Psoas muscle (tissue), 8 donors: ENCODE measurements at places on chromosomes 2 and 18.

GRCh38 chr2:205655779-205656456 lies 26.4 kb upstream of the NRP2 start:
- DNase-seq: no peak

DNA sequence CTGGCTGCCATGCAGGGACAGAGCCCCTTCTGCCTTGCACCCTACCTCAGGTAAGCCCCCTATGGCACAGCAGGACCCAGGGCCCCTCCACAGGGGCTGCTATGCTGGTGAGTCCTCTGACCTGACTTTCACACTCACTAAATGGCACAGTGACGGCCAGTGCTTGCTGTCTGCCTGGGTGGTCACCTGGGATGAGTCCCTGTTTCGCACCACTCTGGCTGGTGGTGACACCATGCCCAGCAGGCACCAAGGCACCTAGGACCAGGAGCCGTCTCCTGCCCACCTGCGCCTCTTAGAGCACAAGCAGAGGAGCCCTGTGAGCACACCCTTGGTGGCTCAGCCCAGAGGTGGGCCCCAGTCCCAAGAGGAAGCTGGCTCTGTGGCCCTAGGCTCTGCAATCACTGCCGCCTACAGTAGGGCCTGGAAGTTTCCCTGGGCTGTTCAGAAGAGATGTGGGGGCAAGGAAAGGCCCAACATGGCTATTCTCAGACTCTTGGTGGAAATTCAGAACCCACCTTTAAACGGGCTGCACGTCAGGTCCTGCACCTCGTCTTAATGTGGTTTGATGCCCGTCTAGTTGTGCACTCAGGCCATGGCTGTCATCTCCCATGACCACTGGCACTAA lies 96.0 kb downstream of the PLB1 start:
- no peak for DNase-seq

DNA sequence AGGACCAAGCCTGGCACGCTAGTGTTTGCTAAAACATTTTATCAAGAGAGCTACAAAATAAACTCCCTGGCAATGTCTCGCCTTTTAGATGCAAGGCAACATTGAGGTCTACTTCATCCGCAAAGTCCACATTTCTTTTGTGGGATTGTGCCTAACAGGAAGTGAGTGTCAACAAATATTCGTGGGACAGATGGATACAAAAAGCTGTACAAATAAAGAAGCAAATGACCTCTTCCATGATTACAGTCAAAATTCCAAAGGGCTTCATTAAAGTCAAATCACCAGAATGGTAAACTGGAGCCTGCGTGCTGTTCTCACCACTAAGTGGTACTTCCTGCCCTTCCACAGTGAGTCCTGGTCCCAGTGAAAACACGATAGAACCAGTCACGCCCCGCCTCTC lies 40.4 kb downstream of the L3MBTL4 start:
- no peak for DNase-seq

DNA sequence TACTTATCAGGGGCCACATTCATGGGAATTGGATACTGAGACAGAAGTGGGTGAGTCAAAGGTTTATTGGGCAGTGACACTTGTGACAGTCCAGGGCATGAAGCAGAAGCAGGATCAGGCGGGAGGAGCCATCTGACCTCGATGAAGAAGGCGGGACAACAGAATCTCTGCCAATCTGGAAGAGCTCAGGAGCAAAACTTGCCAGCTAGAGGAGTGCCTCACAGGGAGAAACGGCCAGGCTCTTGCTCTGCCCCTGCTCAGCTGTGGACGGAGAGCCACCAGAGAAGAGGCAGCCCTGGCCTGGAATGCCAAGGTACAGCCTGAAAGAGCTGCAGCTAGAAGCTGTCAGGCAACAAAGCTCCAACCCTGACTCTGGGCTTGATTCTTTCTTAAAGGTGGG lies 16.9 kb downstream of the DAW1 start:
- DNase-seq: no peak

GRCh38 chr2:26279886-26280285 lies 35.1 kb downstream of the HADHB start:
- DNase-seq: no peak

GRCh38 chr18:58908006-58908405 lies 43.3 kb downstream of the ZNF532 start:
- no peak for DNase-seq

- no peak for DNase-seq
Measured at GRCh38 chr2:175553910-175554309, 372.4 kb upstream of the ATP5MC3 start.

DNA sequence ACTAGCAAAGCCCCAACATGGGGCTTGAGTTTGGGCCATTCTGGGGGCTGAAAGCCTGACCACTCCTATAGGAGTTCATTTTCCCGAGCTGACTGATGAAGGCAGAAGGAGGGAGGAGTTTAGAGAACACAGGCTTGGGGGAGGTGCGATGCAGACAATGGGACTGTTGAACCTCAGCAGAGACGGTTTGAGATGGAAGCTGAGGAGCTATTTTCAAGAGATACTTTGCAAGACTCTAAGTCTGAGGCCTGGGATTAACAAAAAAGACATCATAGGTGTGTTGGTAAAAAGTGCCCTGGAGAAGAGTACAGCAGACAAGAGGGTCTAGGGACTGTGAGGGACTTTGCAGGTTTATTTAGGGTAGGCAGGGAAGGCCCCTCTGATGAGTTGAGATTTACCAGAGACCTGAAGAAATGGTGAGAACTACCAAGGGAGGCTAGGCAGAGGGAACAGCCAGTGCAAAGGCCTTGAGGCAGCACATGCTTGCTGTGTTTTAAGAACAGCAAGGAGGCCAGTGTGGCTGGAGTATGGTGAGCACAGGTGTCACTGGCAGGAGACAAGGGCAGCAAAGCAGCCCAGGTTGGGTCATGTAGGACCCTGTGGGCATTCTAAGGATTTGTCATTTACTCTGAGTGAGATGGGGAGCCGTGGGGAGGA lies 31.6 kb downstream of the PCBP1 start:
- no peak for DNase-seq

GRCh38 chr2:220664272-220665107 lies 907.6 kb downstream of the EPHA4 start:
- DNase-seq: no peak

- no peak for DNase-seq
Measured at GRCh38 chr18:4758980-4759379, 303.9 kb upstream of the DLGAP1 start.

DNA sequence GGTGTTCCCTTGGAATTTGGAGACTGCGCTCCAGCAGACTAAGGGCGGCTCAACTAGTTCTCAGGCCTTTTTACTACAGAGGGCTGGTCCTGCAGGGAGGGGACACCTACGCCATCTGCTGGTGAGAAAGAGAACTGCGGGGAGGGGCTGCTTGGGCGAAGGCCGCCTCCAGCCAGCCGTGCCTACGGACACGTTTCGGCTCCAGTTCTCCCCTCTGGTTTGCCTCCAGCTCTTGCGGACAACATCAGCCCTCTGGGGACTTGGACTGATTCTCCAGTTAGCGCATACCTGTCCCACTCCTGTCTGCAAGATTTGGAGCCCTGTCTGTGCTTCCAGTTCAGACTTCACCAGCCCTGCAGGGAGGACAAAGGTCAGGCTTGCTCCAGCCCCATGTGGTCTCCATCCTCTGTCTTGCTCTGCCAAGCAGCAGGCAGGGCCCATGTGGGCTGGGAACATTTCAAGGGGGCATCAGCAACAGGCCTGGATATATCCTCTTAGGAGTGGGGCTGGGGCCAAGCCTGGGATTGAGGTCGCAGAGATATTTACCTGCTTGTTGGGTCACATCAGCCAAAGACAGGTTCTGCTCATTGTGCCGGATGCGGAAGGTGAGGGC lies 10.3 kb downstream of the PTPRN start:
- DNase-seq: peak; percentile 82

GRCh38 chr2:10303694-10304378 lies 1.1 kb downstream of the HPCAL1 start:
- DNase-seq: peak; percentile 68
